Testis (tissue), 5 donors: ENCODE measurements at places on chromosomes 2 and 18. TPM values are rescaled to one million over a fixed set of nuclear protein-coding genes. Genes with fewer than 3 reads are reported as not detected.

Gene PCARE
- 0.06 TPM for total RNA-seq

Gene KCNS3
- 17.4 TPM for total RNA-seq

- peaks cover under 1% of the 10 kb centered on the region for H3K4me1 ChIP-seq
- H3K4me3 ChIP-seq: no peak overlapping the region
- no peaks in the 10 kb centered on the region for H3K27me3 ChIP-seq
- DNase-seq: peak; percentile 7
- no peak overlapping the region for H3K27ac ChIP-seq
- no peaks in the 10 kb centered on the region for H3K36me3 ChIP-seq
These were observed 148.7 kb downstream of the NDUFA10 start for GRCh38 chr2:239876271-239876947.

GRCh38 chr2:240139666-240140393, 628 bp downstream of the OTOS start:
- no peak overlapping the region for H3K4me3 ChIP-seq
- H3K27ac ChIP-seq: no peak overlapping the region
- H3K27me3 ChIP-seq: no peaks in the 10 kb centered on the region
- peak; percentile 9 for DNase-seq

GRCh38 chr2:203789618-203790017, 78.0 kb upstream of the CTLA4 start:
- DNase-seq: no peak
- no peak overlapping the region for H3K27ac ChIP-seq
- H3K36me3 ChIP-seq: no peaks in the 10 kb centered on the region
- H3K27me3 ChIP-seq: no peaks in the 10 kb centered on the region
- H3K4me3 ChIP-seq: no peak overlapping the region

DNA sequence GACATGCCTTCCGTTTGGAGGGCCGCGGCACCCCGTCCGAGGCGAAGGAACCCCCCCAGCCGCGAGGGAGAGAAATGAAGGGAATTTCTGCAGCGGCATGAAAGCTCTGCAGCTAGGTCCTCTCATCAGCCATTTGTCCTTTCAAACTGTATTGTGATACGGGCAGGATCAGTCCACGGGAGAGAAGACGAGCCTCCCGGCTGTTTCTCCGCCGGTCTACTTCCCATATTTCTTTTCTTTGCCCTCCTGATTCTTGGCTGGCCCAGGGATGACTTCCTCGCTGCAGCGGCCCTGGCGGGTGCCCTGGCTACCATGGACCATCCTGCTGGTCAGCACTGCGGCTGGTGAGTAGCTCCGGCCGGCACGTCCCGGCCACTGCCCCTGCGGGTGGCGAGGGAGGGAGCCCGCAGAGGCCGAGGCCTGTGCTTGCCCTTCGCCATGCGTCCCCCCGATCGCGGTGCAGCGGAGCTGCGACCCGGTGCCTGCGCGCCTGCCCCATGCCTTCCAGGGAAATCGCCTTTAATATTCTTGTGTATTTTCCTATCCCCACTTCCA, 1.2 kb downstream of the BMPR2 start:
- H3K27ac ChIP-seq: peak overlapping the region; percentile 87
- DNase-seq: peak; percentile 43
- H3K36me3 ChIP-seq: no peaks in the 10 kb centered on the region
- peaks cover 19% of the 10 kb centered on the region for H3K4me1 ChIP-seq

DNA sequence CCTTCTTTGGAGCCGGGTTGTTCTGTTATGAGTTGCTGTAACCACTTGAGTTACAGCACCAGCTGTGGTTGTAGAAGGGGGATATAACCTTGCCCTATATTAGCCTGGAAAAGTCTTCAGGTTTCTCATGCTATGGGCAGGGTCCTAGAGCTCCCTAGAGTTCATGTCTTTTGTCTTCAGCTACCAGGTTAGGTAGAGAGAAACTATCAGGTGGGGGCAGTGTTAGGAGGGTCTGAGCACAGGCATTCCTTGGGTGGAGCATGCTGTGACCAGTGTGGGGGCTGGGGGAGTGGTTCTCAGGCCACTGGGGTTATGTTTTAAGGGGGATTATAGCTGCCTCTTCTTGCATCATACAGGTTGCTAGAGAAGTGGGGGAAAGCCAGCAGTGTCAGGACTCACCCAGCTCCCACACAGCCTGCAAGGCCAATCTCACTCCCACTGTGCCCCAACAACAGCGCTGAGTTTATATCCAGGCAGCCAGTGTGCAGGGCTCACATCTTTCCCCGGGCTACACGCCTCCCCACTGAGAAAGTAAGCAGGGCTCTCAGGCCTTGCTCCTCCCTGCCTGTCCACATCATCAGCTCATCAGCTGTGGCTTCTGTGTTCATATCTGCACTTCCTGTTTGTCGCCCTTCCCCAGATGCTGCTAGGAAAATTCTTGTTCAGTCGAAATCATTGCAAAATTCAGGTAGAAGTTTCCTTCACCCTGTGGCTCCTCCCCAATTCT, 133.8 kb upstream of the NRXN1 start:
- H3K27me3 ChIP-seq: no peaks in the 10 kb centered on the region
- H3K4me3 ChIP-seq: no peak overlapping the region
- H3K4me1 ChIP-seq: no peaks in the 10 kb centered on the region
- no peak for DNase-seq
- H3K36me3 ChIP-seq: no peaks in the 10 kb centered on the region

GRCh38 chr2:112634153-112634873, 11.4 kb upstream of the SLC20A1 start:
- no peaks in the 10 kb centered on the region for H3K36me3 ChIP-seq
- no peak overlapping the region for H3K27ac ChIP-seq
- H3K27me3 ChIP-seq: no peaks in the 10 kb centered on the region
- DNase-seq: no peak
- H3K4me1 ChIP-seq: peaks cover 5% of the 10 kb centered on the region

GRCh38 chr18:57025540-57025939, 121.3 kb upstream of the BOD1L2 start:
- DNase-seq: no peak
- no peaks in the 10 kb centered on the region for H3K4me1 ChIP-seq
- H3K27me3 ChIP-seq: no peaks in the 10 kb centered on the region
- no peak overlapping the region for H3K27ac ChIP-seq
- H3K4me3 ChIP-seq: no peak overlapping the region
- H3K36me3 ChIP-seq: no peaks in the 10 kb centered on the region

- H3K36me3 ChIP-seq: no peaks in the 10 kb centered on the region
- no peak overlapping the region for H3K4me3 ChIP-seq
- no peak overlapping the region for H3K27ac ChIP-seq
- DNase-seq: no peak
These were observed 9.7 kb upstream of the WNT10A start for GRCh38 chr2:218870984-218871344.

- DNase-seq: peak; percentile 6
- no peak overlapping the region for H3K4me3 ChIP-seq
- H3K27me3 ChIP-seq: no peaks in the 10 kb centered on the region
These were observed 57.6 kb downstream of the KCNG2 start for GRCh38 chr18:79855147-79855933.

DNA sequence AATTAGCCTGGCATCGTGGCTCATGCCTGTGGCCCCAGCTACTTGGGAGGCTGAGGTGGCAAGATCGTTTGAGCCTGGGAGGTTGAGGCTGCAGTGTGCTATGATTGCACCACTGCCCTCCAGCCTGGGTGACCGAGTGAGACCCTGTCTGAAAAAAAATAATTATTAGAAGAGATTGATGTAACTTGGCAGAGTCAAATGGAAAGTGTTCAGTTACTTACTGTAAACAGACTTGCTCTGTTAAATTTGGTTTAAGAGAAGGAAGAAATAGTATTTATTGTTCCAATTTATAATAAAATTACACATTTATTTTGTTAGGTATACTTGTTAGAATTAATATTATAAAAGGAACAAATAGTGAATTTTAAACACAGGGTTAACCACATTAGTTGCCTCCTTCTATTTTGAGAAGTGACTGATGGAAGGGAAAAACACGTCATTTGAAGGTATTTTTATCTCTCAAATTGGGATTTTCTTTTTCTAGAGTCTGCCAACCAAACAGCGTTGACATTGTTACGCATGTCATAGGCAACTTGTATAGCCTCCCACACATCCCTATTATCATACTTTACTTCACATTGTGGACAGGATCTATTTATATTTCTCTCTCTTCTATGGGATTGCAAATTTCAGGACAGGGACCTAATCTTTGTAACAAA, 118.8 kb upstream of the B3GNT2 start:
- no peak overlapping the region for H3K27ac ChIP-seq
- no peaks in the 10 kb centered on the region for H3K27me3 ChIP-seq
- DNase-seq: no peak
- no peaks in the 10 kb centered on the region for H3K36me3 ChIP-seq
- no peak overlapping the region for H3K4me3 ChIP-seq

DNA sequence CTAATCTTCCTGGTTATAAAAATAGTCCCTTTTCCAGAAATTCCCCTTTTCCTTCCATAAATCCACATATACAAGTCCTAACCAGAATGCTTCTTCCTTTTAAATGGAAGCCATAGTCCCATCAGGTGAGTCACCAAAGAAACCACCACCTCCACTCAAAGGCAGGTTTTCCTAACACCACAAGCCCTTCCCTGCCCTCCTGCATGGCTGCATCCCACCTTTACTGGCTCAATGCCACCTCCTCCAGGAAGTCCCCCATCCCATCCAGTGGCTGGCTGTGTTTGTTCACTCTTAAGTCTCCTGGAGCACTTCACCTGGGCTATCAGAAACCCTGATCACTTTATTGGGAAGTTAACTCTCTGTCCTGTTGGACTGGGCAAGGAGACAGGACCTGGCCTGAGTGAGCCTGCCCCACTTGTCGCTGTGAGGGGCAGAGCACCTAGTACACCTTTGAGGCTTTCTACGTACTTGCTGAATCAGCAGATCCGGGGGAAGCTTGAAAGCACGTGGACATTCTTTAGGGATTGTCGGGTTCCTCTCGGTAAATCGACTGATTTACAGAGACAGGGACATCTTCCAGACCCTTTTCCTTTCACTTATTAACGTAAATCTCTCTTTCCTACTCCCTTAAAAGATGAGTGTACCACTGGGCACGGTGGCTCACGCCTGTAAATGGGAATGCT, 71.0 kb downstream of the NGEF start:
- no peak overlapping the region for H3K4me3 ChIP-seq
- H3K27ac ChIP-seq: no peak overlapping the region
- H3K36me3 ChIP-seq: no peaks in the 10 kb centered on the region
